ENCODE measurements at places on chromosomes 1 and 21. TPM values are rescaled to one million over a fixed set of nuclear protein-coding genes. Genes with fewer than 3 reads are reported as not detected.

F3 gene
- 0.92 TPM for total RNA-seq

DNA sequence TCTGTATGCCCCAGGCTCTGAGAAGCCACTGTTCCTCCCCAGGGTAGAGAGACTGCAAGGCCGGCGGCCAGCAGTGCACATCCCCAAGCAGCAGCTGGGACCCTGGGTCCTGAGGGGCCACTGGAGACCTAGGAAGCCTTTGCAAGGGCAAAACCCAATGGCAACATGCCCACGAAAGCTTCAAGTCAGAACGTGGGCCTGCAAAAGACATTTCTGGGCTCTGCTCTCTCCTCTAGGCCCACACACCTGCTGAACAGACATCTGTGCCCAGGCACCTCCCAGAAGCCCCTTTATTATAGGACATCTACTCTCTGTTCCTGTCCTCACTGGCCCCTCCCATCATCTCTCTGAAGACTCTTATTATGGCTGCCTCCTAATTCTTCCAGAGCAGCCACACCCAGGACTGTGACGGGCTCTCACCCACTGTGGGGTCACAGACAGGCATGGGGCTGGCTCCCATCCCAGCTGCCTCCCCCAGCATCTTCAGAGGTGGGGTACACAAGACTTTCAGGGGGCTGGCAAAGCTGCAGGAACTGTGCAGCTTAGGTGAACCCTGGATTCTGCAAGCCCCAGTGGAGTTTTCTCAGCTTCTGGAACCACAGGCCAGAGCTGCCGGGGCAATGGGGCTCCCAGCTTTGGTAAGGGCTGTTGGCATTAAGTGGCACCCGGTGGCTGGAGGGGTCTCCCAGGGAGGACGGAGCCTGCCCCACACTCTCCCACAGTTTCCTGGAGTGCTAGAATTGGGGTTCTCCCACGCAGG, 12.6 kb downstream of the TRIM11 start:
- DNase-seq: no peak

ELOVL1 gene
- total RNA-seq: 65.2 TPM

- DNase-seq: peak; percentile 79
These were observed 19.5 kb downstream of the MAP7D1 start for GRCh38 chr1:36175137-36176095.

DNA sequence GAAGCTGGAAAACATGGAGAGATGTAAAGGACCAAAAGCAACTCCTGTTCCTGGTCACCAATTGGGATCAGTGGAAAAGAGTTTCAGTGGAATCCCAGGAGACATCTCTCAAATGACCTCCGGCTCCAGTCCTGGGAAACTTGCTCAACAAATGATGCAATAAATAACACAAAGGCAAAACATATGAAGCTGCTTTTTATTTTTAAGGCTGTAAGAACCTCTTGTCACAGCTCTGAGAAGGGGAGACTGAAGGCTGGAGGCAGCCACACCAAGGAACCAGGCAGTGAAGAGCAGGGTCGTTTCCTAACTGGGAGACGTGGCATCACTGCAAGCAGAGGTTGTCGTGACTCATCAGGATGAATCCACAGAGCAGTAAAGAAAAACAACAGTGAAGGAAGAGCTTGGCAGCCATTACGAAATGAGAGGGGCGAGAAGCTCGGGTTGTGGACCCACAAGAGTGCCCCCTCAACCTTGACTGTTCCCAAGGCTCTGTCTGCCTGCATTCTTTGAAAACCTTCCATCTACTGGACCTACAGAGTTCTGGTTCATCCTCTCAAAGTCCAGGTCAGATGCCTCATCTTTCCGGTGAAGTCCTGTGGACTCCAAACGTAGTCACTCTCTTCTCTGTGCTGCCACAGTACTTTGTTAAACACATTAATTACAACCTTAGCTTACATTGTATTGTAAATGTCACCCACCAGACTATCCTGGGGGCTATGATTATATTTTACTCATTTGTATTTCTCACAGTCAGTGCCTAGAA, 32.1 kb downstream of the JAK1 start:
- no peak for DNase-seq

ATP1A2 gene
- not detected for total RNA-seq

All from G401 (cell line).